ENCODE measurements at places on chromosomes 6 and 20. TPM values are rescaled to one million over a fixed set of nuclear protein-coding genes. Genes with fewer than 3 reads are reported as not detected.

ID4 gene
- total RNA-seq = 114 TPM

GRCh38 chr20:36591281-36591680 lies 14.3 kb upstream of the RAB5IF start:
- H3K4me3 ChIP-seq = no peak overlapping the region
- no peak for DNase-seq
- peaks cover 29% of the 10 kb centered on the region for H3K36me3 ChIP-seq

DNA sequence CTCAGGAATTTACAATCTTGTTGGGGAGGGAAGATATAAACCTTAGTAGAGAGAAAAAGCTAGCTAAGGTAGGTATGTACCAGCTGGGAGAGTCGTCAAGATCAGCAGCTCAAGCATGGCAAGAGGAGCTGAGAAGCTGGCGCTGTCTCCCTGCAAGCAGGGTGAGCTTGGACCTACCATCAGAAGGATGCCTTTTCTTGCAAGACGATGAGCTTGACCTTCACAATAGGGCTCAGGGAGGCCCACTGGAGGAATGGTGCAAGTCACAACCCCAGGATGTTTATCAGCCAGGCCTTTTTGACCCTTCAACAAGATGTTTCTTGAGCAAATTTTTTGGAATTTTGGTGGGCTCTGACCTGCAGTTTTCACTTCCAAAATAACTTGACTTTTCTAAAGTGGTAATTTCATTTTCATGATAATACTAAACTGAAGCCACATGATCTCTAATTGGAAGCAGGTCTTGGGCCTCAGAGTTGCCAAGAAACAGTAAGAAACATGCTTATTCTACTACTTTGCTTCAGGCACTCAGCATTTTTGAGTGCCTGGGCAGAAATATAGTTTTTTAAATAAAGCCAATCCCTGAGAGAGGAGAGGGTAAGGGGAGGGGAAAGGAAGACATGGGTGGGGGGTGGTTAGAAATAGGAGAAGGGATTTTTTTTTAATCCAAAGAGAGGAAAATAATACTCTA lies 258.1 kb downstream of the CLIC5 start:
- DNase-seq = no peak
- no peak overlapping the region for H3K4me3 ChIP-seq
- no peaks in the 10 kb centered on the region for H3K36me3 ChIP-seq
- H3K4me1 ChIP-seq = peaks cover 16% of the 10 kb centered on the region

DNA sequence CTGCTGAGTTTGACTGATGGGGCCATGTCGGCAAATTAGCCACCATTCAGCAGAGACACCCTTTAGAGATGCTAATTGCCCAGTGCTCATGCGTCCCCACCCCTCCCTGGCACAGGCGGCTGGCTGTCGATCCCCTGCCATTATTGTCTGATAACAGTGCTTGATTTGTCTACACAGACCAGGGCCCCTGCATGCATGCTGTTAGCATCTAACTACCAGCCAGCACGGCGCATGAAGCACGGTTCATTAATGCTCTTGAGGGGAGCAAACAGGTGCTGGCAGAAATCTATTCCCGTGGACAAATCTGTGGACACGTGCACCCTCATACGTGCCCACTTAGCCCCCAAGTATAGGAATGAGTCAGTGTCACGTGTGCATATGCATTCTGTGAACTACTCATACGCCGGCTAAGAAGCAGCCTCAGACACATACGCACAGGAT lies 32.2 kb downstream of the KCNB1 start:
- no peak overlapping the region for H3K4me3 ChIP-seq
- H3K36me3 ChIP-seq = no peaks in the 10 kb centered on the region
- DNase-seq = no peak

- no peak overlapping the region for H3K27ac ChIP-seq
- DNase-seq = no peak
- no peak overlapping the region for H3K4me3 ChIP-seq
- peaks cover 28% of the 10 kb centered on the region for H3K36me3 ChIP-seq
- H3K27me3 ChIP-seq = no peaks in the 10 kb centered on the region
These were observed 12.8 kb downstream of the STK4 start for GRCh38 chr20:44979090-44979621.

DNA sequence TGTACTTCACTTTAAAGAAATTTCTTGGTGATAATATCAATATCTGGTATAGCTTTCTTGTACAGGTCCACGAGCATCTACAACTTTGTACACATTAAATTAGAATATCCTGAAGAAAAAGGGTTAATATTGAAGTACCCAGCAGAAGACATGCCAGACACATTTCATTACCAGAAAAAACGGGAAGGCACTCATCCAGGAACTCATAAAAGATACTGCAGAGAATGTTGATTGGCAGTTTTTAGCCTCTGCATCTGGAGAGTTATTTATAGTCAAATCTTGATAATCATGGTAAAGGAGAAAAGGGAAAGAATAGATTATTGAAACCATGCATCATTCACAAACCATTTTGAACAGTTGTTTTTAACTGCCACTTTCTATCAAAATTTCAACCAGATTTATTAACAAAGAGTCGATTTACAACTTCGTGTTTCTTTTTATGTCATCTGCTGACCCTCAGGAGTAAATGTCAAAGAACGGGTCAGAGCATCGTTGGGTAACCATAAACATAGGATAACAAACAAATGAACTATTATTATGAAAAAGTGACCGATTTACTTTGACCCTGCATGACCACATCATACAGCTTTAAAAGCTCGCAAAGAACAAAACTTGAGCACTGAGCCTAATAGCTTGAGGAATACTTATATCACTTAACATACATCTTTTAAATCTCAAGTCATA lies 229.2 kb upstream of the SGK1 start:
- no peaks in the 10 kb centered on the region for H3K36me3 ChIP-seq
- peaks cover 13% of the 10 kb centered on the region for H3K4me1 ChIP-seq
- no peaks in the 10 kb centered on the region for H3K27me3 ChIP-seq

- no peaks in the 10 kb centered on the region for H3K36me3 ChIP-seq
- peaks cover 37% of the 10 kb centered on the region for H3K27me3 ChIP-seq
- peak overlapping the region; percentile 66 for H3K27ac ChIP-seq
- DNase-seq = no peak
- H3K4me1 ChIP-seq = peaks cover 22% of the 10 kb centered on the region
These were observed 1.7 kb downstream of the BNIP5 start for GRCh38 chr6:36334832-36335459.

CTCFL gene
- total RNA-seq = 0.33 TPM

GRCh38 chr6:4350567-4351519 lies 215.5 kb upstream of the ECI2 start:
- no peak for DNase-seq
- no peak overlapping the region for H3K27ac ChIP-seq
- no peak overlapping the region for H3K4me3 ChIP-seq
- peaks cover 28% of the 10 kb centered on the region for H3K4me1 ChIP-seq
- H3K27me3 ChIP-seq = no peaks in the 10 kb centered on the region

DNA sequence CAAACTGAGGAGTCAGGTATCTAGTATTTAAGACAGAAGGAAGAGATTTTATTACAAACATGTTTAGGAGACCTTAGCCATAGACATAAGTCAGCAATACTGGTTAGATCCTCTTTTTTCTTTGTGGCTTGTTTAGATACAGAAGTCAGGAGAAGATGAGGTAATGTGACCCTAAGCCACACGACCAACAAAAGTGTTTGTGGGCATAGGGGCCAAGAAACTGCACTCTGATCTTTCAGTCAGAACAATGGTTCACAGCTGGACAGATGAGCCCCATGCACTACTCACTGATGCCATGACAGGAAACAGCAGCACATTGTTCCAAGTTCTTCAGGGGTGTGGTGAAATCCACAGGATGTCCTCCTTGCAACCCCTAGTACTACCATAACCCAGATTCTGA lies 238.5 kb upstream of the RAB32 start:
- no peaks in the 10 kb centered on the region for H3K27me3 ChIP-seq
- no peaks in the 10 kb centered on the region for H3K36me3 ChIP-seq
- DNase-seq = no peak
- no peaks in the 10 kb centered on the region for H3K4me1 ChIP-seq
- no peak overlapping the region for H3K27ac ChIP-seq
- H3K4me3 ChIP-seq = no peak overlapping the region

Measured in mesothelial cell of epicardium (in vitro differentiated cells).